NCI-H446 treated with DMSO at 0.1 percent for 48 hours (cell line): ENCODE measurements at places on chromosomes 6 and 20.

- no peak for DNase-seq
Observed at GRCh38 chr6:154473324-154473723, 37.2 kb downstream of the CNKSR3 start.

DNA sequence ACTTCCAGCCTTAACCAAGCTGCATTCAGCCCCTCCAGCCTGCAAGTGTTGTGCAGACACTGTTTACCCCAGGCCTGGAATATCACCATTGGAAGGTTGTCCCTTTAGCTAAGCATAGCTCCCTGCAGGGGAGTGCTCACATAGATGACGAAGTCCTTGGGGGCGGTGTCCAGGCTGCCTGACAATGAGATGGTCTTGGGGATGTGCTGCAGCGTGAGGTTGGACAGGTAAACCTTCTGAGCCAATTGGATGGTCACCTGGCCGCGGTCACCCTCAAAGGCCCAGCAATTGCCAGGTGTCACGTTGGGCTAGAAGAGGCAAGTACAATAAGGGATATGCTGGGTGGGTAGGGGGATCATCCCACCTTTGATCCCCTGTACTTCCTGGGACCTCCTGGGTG, 18.6 kb downstream of the SUN5 start:
- no peak for DNase-seq

DNA sequence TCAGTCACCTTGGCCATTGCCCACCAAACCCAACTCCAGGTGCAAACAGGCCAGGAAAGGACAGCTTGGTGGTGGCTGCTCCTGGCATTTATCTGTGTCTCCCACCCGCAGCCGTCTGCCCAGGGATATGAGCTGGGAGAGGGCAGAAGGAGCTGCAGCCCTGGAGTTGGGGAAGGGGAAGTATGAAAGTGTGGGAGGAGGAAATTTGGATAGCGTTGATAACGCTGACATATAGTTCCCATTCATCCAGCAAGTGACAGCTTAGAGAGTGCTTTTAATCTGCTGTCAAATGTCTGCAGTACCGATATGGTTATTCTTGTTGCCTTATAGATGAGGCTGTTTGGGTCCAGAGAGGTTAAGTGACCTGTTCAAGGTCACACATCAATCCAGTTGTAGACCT, 741 bp downstream of the KCNK16 start:
- DNase-seq = no peak

DNA sequence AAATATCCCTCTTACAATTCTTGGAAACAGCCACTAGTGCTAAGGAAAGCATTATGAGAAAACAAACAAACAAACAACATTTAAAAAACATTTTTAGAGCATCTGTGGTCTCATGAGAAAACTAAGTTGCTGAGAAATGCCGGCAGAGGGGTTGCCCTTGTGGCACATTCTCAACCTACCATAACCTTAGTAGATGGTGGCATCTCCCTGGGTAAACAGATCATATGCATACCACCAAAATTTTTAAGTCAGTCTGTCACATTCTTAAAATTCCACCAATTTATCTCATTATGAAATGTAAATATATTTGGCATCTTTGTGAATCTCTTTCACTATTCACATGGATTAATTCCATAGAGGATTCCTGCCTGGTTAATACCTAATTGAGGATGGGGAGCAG, 575.7 kb upstream of the MARCKS start:
- DNase-seq = no peak
